Muscle of leg (tissue), 16 donors: ENCODE measurements at places on chromosomes 1 and 21.

- H3K27ac ChIP-seq, result peak overlapping the region; percentile 47
- peaks cover 67% of the 10 kb centered on the region for H3K4me1 ChIP-seq
- no peak overlapping the region for H3K4me3 ChIP-seq
Observed at GRCh38 chr1:109624201-109625010, 4.8 kb downstream of the AMPD2 start.

- H3K36me3 ChIP-seq, result peaks cover 35% of the 10 kb centered on the region
- no peak overlapping the region for H3K27ac ChIP-seq
- no peak overlapping the region for H3K4me3 ChIP-seq
- DNase-seq, result no peak
Observed at GRCh38 chr1:39759436-39759726, 11.8 kb downstream of the OXCT2 start.

GRCh38 chr1:97151651-97152050, 430.1 kb downstream of the PTBP2 start:
- no peaks in the 10 kb centered on the region for H3K4me1 ChIP-seq
- H3K27me3 ChIP-seq, result no peaks in the 10 kb centered on the region
- H3K4me3 ChIP-seq, result no peak overlapping the region
- DNase-seq, result peak; percentile 69
- no peaks in the 10 kb centered on the region for H3K36me3 ChIP-seq
- no peak overlapping the region for H3K27ac ChIP-seq

DNA sequence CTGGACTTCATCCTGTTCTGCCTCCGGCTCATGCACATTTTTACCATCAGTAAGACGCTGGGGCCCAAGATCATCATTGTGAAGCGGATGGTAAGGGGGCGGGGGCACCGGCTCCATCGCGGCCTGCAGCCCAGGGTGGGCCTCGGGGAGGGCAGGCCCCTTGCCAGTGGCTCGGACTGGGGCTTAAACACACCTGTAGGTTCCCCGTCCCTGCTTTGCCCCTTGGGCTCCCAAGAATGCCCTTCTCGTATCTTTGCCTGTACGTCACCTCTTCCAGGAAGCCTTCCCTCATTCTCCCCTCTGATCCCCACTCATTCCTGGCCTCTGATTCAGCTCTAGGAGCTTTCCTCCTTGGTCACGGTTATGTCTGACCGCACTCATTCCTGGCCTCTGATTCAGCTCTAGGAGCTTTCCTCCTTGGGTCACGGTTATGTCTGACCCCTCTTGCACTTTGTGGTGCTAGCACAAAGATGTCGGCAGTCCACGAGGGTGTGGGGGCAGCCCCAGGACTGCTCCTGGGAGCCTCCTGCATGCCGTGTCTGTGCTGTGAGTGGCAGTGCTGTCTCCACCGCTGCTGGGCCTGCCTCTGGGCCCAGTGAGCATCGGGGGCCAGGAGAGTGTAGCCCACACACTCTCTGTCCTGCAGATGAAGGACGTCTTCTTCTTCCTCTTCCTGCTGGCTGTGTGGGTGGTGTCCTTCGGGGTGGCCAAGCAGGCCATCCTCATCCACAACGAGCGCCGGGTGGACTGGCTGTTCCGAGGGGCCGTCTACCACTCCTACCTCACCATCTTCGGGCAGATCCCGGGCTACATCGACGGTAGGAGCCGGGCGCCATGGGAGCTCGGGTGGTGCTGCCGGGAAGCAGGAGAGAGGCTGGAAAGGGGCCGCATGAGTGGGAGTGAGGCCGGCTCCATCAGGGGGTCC, 49.1 kb upstream of the LRRC3 start:
- H3K4me1 ChIP-seq, result no peaks in the 10 kb centered on the region
- H3K4me3 ChIP-seq, result no peak overlapping the region
- H3K36me3 ChIP-seq, result no peaks in the 10 kb centered on the region
- H3K27ac ChIP-seq, result no peak overlapping the region

- H3K36me3 ChIP-seq, result peaks cover 73% of the 10 kb centered on the region
- no peaks in the 10 kb centered on the region for H3K27me3 ChIP-seq
- peak; percentile 80 for DNase-seq
- H3K4me1 ChIP-seq, result peaks cover 18% of the 10 kb centered on the region
- peak overlapping the region; percentile 78 for H3K27ac ChIP-seq
Observed at GRCh38 chr1:206460836-206461426, 9.3 kb upstream of the IKBKE start.

GRCh38 chr1:29125237-29125641, 1.5 kb upstream of the TMEM200B start:
- peak; percentile 46 for DNase-seq
- H3K36me3 ChIP-seq, result no peaks in the 10 kb centered on the region
- peaks cover 35% of the 10 kb centered on the region for H3K4me1 ChIP-seq
- H3K4me3 ChIP-seq, result peak overlapping the region; percentile 76
- peaks cover 61% of the 10 kb centered on the region for H3K27me3 ChIP-seq

GRCh38 chr1:229579059-229579673, 20.7 kb upstream of the ABCB10 start:
- H3K27me3 ChIP-seq, result no peaks in the 10 kb centered on the region
- peak overlapping the region; percentile 52 for H3K27ac ChIP-seq
- no peak overlapping the region for H3K4me3 ChIP-seq
- peaks cover 17% of the 10 kb centered on the region for H3K4me1 ChIP-seq

DNA sequence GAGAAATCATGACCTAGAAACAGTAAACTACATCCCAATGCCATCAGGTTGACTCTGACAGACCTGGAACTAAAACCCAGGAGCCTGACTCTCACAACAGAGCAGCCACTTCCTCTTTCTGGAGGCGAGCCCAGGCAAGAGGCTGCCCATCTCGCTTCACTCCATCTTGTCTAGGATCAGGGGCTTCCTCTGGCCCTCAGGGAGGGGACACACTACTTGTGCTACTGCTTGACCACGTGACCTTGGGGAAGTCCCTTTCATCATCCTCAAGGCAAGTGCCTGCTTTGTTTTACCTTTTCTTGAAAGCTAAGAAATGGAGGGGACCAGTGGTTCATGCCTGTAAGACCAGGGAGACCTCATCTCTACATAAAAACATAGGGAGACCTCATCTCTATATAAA, 2.6 kb upstream of the TENT5B start:
- H3K4me1 ChIP-seq, result peaks cover 14% of the 10 kb centered on the region
- DNase-seq, result no peak
- no peak overlapping the region for H3K27ac ChIP-seq
- peaks cover 23% of the 10 kb centered on the region for H3K27me3 ChIP-seq

GRCh38 chr1:177464686-177465085, 293.9 kb downstream of the BRINP2 start:
- H3K27ac ChIP-seq, result no peak overlapping the region
- no peaks in the 10 kb centered on the region for H3K36me3 ChIP-seq
- H3K4me1 ChIP-seq, result no peaks in the 10 kb centered on the region
- no peaks in the 10 kb centered on the region for H3K27me3 ChIP-seq

GRCh38 chr1:236736761-236737160, 50.5 kb downstream of the ACTN2 start:
- no peaks in the 10 kb centered on the region for H3K27me3 ChIP-seq
- peaks cover 63% of the 10 kb centered on the region for H3K36me3 ChIP-seq
- no peak overlapping the region for H3K27ac ChIP-seq
- H3K4me3 ChIP-seq, result no peak overlapping the region
- no peak for DNase-seq

DNA sequence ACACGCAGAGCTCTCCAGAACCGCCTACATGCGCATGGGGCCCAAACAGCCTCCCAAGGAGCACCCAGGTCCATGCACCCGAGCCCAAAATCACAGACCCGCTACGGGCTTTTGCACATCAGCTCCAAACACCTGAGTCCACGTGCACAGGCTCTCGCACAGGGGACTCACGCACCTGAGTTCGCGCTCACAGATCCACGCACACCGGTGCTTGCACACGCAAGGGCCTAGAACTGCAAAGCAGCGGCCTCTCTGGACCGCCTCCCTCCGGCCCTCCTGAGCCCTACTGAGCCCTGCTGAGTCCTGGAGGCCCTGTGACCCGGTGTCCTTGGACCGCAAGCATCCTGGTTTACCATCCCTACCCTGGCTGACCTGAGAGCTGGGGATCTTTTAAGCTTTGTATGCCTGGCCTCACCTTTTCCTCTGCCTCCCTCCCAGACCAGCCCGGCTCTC, 8.3 kb downstream of the OLIG2 start:
- no peaks in the 10 kb centered on the region for H3K36me3 ChIP-seq
- peaks cover 21% of the 10 kb centered on the region for H3K4me1 ChIP-seq
- H3K4me3 ChIP-seq, result no peak overlapping the region

- H3K36me3 ChIP-seq, result no peaks in the 10 kb centered on the region
- peaks cover 25% of the 10 kb centered on the region for H3K4me1 ChIP-seq
- peaks cover 6% of the 10 kb centered on the region for H3K27me3 ChIP-seq
- no peak for DNase-seq
- no peak overlapping the region for H3K27ac ChIP-seq
- no peak overlapping the region for H3K4me3 ChIP-seq
Observed at GRCh38 chr1:59151387-59151761, 145.5 kb upstream of the FGGY start.

DNA sequence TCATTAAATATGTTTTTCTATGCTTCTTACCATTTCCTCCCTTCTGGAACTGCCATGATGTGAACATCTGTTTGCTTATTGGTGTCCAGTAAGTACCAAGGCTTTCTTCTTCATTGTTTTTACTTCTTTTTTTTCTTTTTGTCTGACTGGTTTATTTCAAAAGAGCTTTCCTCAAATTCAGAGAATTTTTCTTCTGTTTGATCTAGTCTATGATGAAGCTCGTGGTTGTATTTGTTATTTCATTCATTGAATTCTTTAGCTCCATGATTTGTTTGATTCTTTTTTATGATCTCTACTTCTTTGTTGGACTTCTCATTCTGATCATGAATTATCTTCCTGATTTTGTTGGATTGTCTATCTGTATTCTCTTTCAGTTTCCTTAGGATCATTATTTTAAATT, 49.5 kb upstream of the PKN2 start:
- H3K4me1 ChIP-seq, result no peaks in the 10 kb centered on the region
- H3K27ac ChIP-seq, result no peak overlapping the region
- no peak for DNase-seq
- H3K36me3 ChIP-seq, result no peaks in the 10 kb centered on the region

DNA sequence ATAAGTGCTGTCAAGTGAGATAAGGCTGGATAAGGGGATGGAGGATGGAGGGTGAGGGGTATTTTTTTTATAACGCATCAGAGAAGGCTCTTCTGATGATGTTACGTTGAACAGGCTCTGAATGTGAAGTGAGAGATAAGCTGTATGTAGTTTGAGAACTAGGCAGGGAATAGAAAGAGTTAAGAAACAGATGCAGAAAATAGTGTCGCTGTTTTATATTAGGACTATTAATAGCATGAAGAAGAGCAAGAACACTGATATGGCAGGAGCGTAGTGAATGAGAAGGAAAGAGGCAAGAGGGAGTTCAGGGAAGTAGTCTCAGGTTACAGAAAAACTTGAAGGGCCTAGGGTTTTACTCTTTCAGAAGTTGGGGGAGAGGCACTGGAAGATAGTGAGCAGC, 59.8 kb downstream of the GPR88 start:
- peak; percentile 9 for DNase-seq
- H3K4me1 ChIP-seq, result no peaks in the 10 kb centered on the region
- no peaks in the 10 kb centered on the region for H3K27me3 ChIP-seq
- no peaks in the 10 kb centered on the region for H3K36me3 ChIP-seq

GRCh38 chr1:113683384-113684152, 75.7 kb downstream of the PHTF1 start:
- H3K27ac ChIP-seq, result peak overlapping the region; percentile 53
- peak; percentile 73 for DNase-seq
- H3K4me3 ChIP-seq, result no peak overlapping the region
- H3K4me1 ChIP-seq, result no peaks in the 10 kb centered on the region
- no peaks in the 10 kb centered on the region for H3K27me3 ChIP-seq
